Mammary epithelial cell (primary cell): ENCODE measurements at places on chromosomes 3 and 15.

DNA sequence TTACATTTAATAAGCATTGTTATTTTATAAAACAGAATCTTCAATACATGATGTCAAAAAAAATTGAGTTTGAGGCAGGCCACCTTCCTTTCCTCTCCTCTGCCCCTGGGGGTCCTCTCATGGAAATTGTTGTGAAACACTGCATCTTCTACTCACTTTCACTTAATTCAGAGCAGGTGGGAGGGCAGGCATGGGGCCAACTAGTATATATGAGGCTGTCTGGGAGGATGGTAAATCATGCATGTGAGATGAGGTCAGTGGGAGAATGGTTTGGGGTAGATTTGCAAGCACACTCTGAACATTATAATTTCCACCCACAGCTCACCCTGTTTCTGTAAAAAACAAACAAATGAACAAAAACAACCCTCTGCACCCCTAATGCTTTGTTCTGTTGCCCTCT is 10.4 kb upstream of the CCDC14 start:
- DNase-seq: no peak

GRCh38 chr15:92503889-92504288 is 110.2 kb downstream of the ST8SIA2 start:
- DNase-seq: no peak

- no peak for DNase-seq
Observed at GRCh38 chr15:74180881-74181602, 7.5 kb downstream of the ISLR start.

- DNase-seq: no peak
Observed at GRCh38 chr15:26744894-26745293, 28.0 kb downstream of the GABRB3 start.

DNA sequence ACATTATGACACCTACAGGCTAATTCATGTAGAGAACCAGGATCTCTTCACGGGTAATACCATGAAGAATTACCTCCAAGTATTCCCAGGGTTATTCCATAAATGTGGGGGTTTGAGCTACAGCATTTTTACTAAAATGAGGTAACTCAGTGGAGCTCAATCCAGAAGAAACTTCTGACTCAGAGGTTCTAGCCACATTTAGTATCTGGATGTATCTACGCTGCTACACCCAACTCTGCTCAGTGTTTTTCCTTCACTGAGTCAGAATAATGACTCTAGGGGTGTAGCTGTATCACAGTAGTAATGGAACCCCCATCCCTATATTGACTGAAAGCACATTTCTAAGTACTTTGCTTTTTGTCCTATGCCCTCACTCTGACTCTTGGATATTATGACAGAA is 52.4 kb downstream of the COPS2 start:
- DNase-seq: peak; percentile 43

DNA sequence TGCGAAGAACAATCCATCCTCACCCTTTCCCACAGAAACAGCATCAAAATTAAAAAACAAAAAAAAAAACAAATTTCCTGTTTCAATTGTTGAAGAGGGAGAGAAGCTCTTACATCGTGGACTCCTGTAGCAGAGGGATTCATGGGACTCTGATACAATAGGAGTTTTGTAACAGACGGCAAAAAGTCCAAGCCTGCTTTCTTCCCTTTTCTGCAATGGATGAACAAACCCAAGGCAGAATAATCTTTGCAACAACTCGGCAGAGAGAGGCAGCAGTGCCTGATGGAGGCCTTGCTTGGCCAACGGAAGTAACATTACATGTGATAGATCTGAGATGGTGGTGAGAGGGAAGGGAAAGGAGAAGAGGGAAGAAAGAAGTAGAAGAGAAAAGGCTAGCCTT is 26.9 kb downstream of the CCR4 start:
- no peak for DNase-seq

DNA sequence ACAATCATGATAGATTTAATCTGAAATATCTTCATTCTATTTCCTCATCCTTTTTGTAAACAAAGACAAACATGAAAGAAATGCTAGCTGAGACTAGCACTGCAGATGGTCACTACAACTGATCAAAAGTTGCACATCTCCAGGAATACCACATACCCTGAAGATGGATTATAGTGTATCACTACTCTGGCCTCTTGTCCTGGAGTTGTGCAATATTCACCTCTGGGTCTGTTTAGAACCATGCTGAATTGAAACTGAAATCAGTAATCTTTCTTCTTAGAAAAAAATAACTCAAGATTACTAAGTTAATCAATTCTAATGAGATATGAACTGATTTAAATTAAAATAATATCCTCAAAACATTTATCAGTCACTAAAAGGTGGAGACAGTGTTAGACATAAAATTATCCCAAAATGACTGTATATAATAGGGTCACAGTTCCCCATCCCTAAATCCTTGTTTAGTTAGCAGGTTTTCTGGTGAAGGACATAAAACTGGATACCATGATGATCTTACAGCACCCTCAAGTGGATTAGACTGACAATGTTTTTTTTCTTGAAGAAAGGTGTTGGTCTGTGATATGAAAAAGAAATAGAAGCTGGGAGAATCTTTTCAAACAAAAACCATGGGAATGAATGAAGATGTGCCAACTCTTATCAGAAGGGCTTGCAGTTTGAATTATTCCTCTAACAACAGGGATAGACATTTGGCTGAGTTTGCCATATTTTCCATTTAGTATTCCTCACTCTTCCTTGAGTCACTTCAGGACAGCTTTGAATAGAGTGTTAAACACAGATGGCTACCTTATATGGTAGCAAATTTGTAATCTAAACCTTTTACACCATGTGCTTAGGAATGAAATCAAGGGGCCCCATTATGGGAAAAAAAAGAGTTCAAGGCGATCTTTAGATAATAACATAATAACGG is 7.1 kb upstream of the TTC14 start:
- peak; percentile 56 for DNase-seq

- DNase-seq: no peak
Observed at GRCh38 chr3:174010907-174011306, 613.4 kb downstream of the NLGN1 start.

DNA sequence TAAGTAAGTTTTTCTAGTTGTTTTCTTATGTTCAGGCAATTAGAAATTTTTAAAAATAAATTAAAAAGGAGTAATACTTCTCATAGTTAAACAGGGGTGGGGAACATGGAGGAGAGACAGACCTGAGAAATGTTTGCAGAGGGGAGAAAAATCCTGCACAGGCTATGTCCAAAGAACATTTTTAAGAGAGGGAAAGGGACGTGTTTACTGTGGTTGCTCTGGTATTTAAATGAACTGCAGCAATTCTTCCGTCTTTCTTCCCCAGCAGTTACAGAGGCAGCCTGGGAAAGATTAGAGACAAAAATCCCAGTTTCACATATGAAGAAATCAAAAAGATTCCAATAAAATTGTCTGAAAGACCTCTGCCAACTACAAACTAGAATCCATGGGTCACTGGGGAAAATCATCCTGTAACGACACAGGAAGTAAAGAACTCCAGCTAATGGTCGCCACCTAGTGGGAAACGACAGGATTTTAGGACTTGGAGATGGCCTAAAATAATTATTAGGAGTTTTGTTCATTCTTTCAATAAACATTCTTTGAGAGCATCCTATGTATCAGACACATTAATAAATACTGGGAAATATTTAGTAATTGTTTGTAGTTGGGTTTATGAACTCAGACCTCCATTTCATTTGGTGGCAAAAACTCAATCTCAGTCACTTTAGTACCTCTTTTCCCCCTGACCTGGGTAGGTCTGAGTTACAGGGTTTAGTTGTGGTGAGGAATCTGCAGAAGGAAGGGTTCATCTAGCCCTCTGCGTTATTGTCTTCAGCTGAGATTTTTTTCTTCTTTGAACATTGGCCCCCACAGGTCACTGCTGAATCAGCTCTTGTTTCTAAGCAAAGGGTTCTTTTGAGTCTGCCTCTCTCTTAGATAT is 69.9 kb upstream of the GOLIM4 start:
- DNase-seq: peak; percentile 53

- DNase-seq: no peak
Observed at GRCh38 chr15:77998592-77998991, 78.9 kb downstream of the TBC1D2B start.

- no peak for DNase-seq
Observed at GRCh38 chr3:127670229-127670559, 2.6 kb upstream of the ABTB1 start.

DNA sequence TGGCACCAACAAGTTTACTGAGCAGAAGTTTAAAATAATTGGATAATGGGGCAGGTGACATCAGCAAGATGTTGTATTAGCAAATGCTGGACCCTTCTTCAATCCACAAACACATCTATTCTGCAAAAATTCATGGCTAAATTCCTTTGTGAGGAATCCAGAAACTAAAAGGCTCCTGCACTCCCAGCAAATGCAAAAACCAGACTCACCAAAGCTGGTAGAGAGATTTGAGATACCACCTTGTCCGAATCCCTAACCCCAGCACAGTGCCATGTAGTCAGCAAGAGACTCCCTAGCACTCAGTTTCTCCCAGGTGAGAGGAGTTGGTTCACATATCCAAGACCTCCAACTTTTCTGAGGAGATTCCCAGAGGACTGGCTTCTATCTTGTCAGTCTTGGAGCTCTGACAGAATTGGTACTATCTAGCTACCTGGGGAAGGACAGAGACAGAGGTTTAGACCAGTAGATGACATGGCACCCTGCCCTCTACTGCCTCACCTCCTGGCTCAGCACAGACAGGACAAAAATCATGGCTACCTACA is 21.8 kb downstream of the GREM1 start:
- DNase-seq: no peak

DNA sequence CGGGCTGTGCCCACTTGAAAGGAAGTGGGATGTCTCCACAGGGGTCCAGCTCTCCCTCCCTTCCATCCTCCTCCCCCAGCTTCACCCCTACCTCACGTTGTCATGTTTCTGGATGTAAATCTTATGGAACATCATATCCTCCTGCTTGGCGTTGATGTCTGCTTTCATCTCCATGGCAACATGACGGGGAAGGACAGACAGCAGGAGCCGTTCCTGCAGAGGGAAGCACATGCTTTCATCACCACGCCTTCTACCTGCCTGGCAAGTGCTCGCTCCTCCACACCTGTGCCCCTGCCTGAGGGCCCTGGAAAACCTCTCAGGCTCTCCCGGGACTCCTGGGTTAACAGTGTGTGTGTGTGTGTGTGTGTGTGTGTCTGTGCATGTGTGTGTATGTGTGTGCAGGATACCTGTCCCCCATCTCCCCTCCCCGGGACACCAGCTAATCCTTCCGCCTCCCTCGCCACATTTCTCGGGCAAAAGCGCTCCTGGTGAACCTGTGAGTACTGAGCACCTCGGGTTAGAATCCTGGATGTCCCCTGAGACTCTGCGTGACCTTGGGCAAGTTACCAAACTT is 101.1 kb downstream of the ADCY5 start:
- DNase-seq: no peak

DNA sequence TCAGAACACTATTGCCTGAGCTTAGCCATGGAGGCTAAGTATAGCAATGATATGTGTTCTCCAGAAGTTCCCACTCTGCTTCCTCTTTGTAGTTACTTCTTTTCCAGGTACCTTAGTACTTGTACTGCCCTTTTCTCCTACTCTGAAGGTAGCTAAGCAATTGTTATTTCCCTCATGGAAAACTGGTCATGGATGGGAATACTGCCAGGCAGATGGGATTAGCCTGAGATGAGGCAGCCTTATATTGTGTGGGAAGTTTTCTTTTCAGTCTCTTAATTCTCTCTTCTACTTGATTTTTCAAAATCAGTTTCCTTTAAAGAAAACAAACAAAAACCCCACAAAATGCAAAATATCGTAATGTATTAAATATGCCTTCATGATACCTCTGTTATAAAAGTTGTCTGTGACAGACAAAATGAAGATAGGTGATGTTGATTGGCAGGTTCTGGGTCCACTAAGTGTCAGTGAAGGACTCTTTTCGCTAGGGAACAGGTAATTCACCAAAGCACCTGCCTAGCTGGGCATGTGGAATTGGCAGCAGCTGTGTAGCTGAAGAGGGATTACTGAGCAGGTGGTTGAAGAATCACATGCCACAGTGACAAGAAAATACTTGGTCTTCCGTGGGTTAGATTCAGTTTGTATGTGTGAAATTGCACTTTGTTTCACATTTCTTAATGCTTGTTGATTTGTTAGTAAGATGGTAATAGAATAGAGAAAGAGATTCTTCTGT is 4.1 kb downstream of the ZNF609 start:
- DNase-seq: no peak

- no peak for DNase-seq
Observed at GRCh38 chr3:129558081-129558771, 15.3 kb downstream of the H1-8 start.

DNA sequence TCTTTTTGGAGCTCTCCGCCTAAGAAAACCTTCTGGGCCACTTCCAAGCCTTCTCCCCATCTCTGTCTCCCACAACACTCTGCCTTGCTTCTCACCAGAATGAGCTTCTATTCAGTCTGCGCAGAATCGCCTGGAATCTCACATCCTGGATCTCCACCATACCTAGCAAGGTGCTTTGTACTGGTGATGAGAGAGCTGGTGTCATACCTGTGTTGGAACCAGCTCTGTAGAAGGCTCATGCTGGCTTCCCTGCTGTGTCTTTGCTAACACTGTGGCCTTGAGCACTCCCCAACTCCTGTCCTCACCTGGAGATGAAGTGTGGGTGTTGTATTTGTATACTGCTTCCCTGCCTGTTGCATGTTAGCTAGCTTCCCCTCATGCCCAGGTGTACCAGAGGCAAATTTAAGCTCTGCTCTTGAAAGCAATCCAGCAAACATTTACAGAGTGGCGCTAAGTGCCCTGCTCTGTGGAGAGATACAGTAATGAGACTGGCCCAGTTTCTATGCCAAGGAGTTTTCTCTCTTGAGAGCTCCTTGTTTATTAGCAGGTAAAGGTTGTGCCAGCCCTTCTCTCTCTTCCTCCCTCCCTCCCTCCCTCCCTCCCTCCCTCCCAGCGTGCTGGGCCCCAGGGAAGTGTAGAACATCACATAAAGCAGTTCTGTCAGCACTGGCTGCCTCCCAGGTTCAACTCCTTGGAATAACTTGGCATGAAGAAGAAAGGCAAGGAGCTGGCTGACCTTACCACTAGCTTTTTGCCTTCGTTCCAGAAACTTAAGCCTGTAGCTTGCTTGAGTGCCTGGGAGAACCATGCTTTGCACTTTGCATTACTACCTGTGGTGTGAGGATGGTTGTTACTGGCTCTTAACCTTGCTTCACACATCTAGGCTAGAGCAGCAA is 54.9 kb downstream of the TRIM71 start:
- no peak for DNase-seq

- DNase-seq: no peak
Observed at GRCh38 chr15:43828061-43828657, 1.4 kb downstream of the WDR76 start.

- no peak for DNase-seq
Observed at GRCh38 chr15:90691982-90692773, 25.0 kb upstream of the BLM start.

GRCh38 chr15:98562331-98562937 is 85.9 kb upstream of the IGF1R start:
- peak; percentile 85 for DNase-seq

- no peak for DNase-seq
Observed at GRCh38 chr15:73380661-73381060, 11.9 kb upstream of the HCN4 start.

DNA sequence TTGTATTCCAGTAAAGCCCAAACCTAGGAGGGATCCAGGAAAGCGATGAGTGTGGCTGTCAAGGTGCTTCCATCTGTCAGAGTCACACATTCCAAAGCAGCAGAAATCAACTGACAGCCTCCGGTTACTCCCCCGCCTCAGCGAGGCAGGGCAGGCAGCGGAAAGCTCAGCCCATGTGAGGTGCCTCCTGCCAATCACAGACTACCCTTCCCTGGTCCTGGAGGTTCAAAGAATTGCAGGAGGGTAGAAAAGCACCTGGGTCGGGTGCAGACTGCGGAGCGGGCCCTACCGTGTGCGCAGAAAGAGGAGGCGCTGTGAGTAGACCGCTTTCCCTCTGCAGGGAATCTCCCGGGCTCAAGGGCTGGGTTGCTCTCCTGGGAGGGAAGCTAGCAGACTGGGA is at the start of gene UPK1B:
UPK1B (plus strand) TSS at position 274 of the 400 bp plus-strand sequence. CDS start 13,144 bp downstream, outside the sequence.
- no peak for DNase-seq
